ENCODE measurements at places on chromosomes 13 and 19. TPM values are rescaled to one million over a fixed set of nuclear protein-coding genes. Genes with fewer than 3 reads are reported as not detected.

NAPSA gene
- 0.40 TPM for total RNA-seq

KIR3DL1 gene
- not detected for total RNA-seq

ACP7 gene
- total RNA-seq: 0.32 TPM

NLRP9 gene
- total RNA-seq: not detected

IRGC gene
- total RNA-seq: not detected

CBLC gene
- 36.2 TPM for total RNA-seq

FUT1 gene
- total RNA-seq: 6.1 TPM

PNMA8B gene
- total RNA-seq: 0.08 TPM

PSG5 gene
- not detected for total RNA-seq

ATXN8OS gene
- total RNA-seq: not detected

SIAH3 gene
- total RNA-seq: 0.04 TPM

HCST gene
- 0.96 TPM for total RNA-seq

ZNF880 gene
- total RNA-seq: 3.5 TPM

GSX1 gene
- total RNA-seq: not detected

TYROBP gene
- 4.1 TPM for total RNA-seq

VAV1 gene
- total RNA-seq: 1.3 TPM

SELENOV gene
- not detected for total RNA-seq

ERICH4 gene
- not detected for total RNA-seq

LIM2 gene
- total RNA-seq: not detected

LGI4 gene
- 1.4 TPM for total RNA-seq

ZNF345 gene
- total RNA-seq: 3.0 TPM

ZNF665 gene
- total RNA-seq: 0.56 TPM

SCN1B gene
- 0.88 TPM for total RNA-seq

VPS36 gene
- 39.1 TPM for total RNA-seq

ZNF667 gene
- total RNA-seq: 0.76 TPM

KLHL1 gene
- total RNA-seq: not detected

ZSCAN5B gene
- not detected for total RNA-seq

ANKLE1 gene
- 0.04 TPM for total RNA-seq

RXFP2 gene
- not detected for total RNA-seq

ZNF829 gene
- 1.5 TPM for total RNA-seq

CACTIN gene
- total RNA-seq: 10.5 TPM

GGN gene
- total RNA-seq: not detected

URAD gene
- not detected for total RNA-seq

CAPN12 gene
- 2.2 TPM for total RNA-seq

PDX1 gene
- total RNA-seq: not detected

ZNF805 gene
- 6.8 TPM for total RNA-seq

SMIM44 gene
- total RNA-seq: not detected

SIGLEC9 gene
- total RNA-seq: 0.48 TPM
